GDM1 (cell line): ENCODE measurements at places on chromosomes 7 and 10.

DNA sequence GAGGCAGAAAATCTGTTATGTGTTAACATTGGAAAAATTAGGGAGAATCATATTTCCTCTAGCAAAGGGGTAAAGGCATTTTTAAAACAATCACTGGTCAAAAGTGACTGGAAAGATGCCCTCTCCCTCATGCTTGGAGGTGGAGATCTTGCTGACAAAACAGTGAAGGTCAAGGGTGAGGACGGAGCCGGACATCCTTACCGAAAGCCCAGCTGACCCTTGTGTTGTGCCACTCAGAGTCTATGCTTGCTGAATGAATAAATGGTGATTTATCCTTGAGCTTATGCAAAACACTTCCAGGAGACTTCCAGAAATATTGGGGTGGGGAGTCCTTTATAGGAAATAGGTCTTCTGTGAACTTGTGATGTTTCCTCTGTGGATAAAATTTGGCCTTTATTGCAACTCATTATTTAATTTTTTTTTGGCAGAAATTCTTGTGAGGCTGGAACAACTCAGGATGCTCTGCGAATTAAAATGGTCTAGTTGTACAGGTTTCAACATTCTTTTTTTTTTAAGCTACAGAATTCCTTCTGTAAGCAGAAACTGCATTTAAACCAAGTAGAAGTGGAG lies 28.3 kb upstream of the ELMO1 start:
- no peak for DNase-seq

- DNase-seq: no peak
These were observed 162.3 kb downstream of the ITGB1 start for GRCh38 chr10:32795598-32796183.

GRCh38 chr10:82266438-82266837 lies 391.4 kb downstream of the NRG3 start:
- DNase-seq: no peak

GRCh38 chr7:55452971-55453370 lies 87.8 kb downstream of the LANCL2 start:
- DNase-seq: no peak

DNA sequence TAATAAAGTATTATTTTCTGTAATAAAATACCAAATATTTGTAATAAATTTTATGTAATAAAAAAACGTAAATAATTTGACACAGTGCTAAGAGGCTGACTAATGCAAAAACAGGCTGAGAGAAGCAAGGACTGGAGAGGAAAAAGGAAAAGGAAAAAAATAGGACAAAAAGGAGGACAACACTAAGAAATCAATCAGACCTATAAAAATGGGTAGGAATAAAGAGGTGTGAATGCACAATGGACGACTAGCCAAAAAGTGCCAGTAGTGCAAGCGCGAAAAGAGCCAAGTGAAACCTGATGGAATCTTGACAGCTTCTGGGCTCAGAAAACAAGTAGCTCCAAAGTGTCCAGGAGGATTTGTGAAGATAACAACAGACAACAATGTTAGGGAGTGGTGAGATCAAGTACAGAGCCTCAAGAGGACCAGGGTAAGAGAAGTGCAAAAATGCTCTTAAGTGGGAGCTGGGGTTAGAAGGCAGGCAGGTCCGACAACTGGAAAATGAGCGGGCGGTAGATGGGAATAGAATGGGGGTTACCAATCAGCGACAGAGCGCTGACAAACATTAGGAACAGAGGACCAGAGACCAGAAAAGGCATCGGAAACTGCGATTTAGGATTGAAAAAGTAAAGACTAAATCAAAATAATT lies 1.2 kb downstream of the BRAF start:
- DNase-seq: no peak

DNA sequence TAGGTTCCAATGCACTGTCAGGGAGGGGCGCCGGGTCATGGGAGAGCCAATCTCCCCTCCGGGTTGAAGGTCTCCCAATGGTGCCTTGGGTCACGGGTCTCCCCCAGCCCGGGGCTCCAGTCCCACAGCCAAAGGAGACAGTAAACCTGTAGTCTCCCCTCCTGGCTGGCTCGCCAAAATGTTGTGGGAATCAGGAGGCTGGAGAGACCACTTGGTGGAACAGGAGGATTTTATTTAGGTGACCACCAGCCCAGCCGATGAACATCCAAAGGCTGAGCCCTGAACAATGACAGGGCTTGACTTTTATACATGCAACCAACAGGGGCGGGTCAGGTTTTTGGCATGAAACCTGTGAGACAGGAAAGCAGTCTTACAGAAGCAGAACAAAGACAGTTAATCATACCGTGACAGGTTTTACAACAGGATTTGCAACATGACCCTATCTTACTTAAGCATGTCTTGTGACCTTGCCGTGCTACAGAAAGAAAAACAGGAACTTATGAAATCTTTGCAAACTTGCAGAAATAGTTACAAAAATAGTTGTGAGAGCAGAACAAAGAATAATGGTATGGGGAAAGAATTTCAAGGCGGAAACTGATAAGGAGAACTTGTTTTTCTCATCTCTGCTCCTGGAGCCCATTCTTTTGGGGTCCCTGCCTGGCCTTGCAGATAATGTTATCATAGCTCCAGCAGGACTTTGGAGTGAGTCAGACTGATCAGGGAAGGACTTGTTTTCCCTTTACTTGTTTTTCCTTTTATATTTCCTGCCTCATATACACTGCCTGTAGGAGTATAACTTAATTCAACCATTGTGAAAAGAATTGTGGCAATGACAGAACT lies 7.1 kb downstream of the ERV3-1 start:
- DNase-seq: peak; percentile 26

DNA sequence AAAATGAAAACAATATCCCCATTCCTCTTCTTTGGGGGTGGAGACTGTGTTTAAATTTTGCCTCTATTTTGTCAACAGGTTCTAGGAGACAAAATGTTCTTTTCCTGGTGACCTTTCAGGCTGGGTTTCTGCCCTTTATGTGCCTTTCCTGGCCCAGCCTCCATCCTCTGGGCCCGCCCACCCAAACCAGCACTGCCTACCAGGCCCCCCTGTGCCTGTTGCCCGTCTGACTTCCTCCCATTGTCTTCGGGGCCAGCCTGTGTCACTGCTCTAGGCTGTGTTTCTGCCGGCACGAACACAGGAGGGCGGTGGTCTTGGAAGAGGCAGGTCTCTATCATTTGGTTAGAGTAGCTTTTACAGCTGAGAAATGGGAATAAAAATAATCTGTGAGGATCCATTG lies 13.9 kb downstream of the TSPAN14 start:
- DNase-seq: peak; percentile 50

DNA sequence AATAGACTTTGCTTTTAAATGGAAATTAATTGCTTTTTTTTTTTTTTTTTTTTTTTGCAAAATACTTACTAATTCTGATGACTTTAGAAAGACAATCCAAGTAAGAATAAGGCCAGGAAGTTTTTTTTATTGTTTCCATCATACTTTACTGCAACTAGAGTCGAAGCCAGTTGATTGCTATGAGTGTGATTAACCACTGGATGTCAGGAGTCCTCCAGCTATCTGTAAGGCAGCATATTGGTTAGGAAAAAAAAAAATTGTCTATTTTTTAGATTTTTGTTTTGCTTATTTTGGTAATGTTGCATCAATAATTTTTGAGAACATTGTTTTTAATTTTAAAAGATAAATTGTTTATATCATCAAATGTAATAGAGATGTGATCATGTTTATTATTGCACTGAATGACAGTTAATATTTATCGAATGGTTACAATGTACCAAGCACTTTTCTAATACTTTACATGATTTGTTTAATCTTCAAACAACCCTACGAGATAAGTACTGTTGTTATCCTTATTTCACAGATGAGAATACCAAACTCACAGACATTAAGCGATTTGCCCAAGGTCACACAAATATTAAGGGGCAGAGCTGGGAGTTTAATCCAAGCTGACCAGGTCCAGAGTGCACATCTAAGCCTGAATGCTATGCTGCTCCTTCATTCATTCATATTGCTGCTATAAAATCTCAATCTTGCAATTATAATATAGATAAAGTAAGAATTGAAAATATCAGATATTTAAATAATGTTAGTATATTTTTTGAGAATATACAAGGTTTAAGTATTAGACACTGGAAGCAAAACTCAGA lies 19.9 kb upstream of the LMOD2 start:
- DNase-seq: no peak

DNA sequence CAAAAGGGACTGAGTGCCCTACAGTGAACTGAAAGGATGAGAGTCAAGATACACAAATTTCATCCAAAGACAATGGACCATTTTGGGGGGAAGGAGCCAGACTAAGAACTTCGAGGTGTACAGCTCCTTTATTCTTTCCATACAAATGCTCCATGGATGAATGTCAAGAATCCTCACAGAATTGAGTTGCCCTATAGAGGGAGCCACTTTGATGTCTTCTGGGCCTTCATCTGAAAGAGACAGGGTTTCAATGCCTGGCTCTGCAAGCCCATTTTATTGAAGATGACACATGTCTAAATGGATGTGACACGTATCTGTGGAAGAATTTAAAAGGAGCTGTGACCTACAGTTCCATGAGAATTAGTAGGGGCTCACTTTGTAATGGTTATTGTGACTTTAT lies 32.0 kb upstream of the NRG3 start:
- DNase-seq: no peak

GRCh38 chr10:127182161-127182560 lies 14.2 kb downstream of the INSYN2A start:
- DNase-seq: no peak

- no peak for DNase-seq
These were observed 13.8 kb downstream of the RSBN1L start for GRCh38 chr7:77710067-77710466.

- no peak for DNase-seq
These were observed 19.5 kb upstream of the PPP1R3C start for GRCh38 chr10:91652364-91652763.

GRCh38 chr7:71601851-71602250 lies 469.9 kb downstream of the GALNT17 start:
- no peak for DNase-seq

- no peak for DNase-seq
These were observed 15.5 kb upstream of the ICA1 start for GRCh38 chr7:8277394-8277982.

GRCh38 chr7:134016223-134016941 lies 110.8 kb upstream of the LRGUK start:
- no peak for DNase-seq

DNA sequence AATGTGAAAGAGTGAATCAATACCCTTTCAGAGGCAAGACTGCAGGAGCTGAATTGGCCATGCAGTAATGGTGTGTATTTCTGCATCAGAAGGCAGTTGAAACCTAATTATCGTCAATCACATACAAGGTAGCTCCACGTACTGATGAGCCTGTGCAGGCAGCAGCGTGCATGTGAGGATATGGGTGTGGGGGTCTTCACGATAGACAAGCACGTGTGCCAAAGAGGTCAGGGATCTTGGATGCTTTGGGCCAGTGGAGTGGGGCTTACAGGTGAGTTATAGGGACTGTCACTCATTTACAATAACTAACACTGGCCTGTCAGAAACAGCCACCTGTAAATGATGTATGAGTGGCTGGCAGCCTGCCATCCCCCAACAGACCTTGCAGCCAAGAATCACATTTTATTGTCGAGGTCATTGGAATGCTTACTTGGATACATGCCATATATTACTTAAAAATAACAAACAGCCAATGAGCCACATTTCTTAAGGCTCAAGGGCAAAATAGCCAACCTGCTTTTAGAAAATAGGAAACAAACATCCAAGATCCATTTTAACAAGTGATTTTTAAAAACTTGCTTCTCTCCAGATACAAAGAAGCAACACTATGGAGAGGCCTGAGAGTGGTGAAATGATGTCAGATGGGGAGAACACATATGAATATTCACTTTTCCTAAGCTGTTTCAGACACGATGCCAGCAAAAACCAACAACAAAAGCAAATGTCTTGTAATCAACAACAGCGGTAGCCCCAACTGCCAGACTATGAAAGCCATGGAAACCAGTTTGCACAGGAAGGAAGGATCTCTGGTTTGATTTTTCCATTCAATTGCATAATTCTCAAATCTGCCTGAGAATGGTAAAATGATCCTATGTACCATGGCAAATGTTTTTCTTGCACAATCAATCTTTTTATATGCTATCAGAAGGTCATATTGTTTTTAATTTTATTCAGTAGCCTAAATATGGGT lies 210.7 kb downstream of the SKAP2 start:
- no peak for DNase-seq

- peak; percentile 42 for DNase-seq
These were observed 34.9 kb downstream of the SRPK2 start for GRCh38 chr7:105353752-105354328.

DNA sequence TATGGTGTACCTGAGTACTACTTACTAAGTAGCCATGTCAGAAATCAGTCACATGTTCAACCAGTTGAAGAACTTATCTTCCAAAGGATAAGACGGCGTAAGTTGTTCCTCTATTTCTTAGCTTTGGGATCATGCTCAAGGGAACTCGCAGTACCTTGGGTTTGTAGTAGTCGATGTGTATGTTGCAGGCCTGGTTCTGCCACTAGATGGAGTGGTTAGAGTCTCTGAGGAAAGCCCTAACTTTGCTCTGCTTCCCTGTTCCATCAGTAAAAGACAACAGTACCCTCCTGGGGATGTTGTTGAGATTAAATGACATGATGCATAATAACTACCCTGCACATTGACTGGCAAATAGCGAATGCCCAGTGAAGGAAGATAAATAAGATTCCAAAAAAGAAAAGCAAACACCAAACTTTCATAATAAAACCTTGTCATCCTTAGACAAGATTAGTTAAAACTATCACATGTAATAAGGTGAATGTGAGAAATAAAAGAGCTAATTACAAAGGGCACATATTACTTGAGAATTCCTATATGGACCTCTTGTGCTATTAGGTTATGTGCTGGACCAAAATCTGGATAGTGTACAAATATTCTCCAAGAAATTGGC lies 165.9 kb downstream of the ABCA13 start:
- DNase-seq: peak; percentile 3

DNA sequence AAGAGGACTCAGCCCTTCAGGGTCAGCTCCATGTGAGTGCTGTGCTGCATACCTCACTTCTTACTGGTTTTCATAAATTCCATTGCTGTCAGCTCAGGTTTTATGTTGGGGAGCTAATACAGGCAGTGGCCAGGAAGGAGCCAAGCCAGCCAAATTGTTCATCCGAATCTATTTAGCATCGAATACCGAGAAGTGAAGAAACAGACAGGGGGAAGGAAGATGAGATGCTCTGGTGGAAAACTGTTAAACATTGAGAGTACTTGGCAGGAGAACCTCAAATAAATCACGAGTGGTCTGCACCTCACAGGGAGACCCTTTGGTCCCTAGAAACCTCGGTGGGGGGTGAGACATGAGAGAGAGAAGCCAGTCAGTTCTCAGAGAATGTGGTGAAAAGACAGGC lies 196.0 kb upstream of the TMEM72 start:
- DNase-seq: no peak

DNA sequence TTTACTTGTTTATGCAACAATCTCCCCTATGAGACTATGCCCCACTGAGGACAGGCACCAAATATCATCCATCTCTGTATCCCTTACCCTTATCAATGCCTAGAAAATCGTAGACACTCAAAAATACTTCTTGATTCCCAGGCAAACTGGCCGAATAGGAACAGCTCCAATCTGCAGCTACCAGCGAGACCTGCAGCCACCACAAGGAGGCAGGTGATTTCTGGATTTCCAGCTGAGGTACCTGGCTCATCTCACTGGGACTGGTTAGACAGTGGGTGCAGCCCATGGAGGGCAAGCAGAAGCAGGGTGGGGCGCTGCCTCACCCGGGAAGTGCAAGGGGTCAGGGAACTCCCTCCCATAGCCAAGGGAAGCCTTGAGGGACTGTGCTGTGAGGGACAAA lies 10.8 kb upstream of the PPP1R3C start:
- DNase-seq: no peak

GRCh38 chr10:131004276-131004675 lies 307.2 kb downstream of the TCERG1L start:
- DNase-seq: no peak

GRCh38 chr10:59456199-59456598 lies 93.8 kb upstream of the FAM13C start:
- DNase-seq: no peak
